ENCODE measurements at places on chromosomes 16 and 17.

- DNase-seq = no peak
These were observed 27.4 kb downstream of the SNX11 start for GRCh38 chr17:48134912-48135480.

GRCh38 chr17:43334738-43335402 is 63.9 kb upstream of the ARL4D start:
- no peak for DNase-seq

DNA sequence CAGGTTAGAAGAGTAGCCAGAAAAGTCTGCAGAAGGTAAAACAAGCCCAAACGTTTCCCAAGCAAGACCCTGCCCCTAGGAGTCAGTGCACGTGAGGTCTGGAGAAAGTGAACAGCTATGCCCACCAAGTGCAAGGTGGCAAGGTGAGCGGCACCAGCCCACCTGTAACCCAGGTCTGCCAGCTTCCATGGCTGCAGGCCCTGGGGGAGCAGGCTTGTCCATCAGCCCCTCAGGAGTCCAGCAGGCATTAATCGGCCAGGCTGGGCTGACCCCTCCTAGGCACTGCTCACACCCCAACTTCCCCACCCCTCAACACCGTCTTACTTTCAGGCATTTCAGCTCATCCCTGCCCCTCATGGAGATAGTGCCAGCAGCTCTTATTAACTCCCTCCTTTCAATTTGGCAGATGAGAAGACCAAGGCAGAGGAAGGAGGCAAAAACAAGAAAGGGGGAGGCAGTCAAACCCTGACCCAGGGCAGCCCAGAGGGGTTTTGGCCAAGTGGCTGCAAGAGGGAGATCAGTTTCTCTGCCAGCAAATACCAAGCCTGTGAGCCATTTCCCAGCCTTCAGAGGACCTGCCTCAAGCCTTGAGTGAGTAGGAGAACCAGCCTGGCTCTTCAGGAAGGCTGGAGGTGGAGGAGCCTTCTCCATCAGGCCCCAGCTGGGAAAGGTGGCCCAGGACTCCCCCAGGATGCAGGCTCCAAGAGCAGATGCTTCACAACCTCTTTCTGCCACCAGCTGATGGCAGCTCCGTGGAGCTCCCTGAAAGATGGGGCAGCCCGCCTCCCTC is 14.7 kb downstream of the BEAN1 start:
- DNase-seq = no peak

- no peak for DNase-seq
These were observed 30.7 kb downstream of the CCR7 start for GRCh38 chr17:40534371-40535189.

- no peak for DNase-seq
These were observed 2.9 kb downstream of the CCDC154 start for GRCh38 chr16:1441391-1441829.
